NCI-H2081 treated with DMSO at 0.1 percent for 48 hours (cell line): ENCODE measurements at places on chromosomes 4 and X.

- no peak for DNase-seq
Measured at GRCh38 chr4:26622913-26623312, 39.0 kb downstream of the TBC1D19 start.

DNA sequence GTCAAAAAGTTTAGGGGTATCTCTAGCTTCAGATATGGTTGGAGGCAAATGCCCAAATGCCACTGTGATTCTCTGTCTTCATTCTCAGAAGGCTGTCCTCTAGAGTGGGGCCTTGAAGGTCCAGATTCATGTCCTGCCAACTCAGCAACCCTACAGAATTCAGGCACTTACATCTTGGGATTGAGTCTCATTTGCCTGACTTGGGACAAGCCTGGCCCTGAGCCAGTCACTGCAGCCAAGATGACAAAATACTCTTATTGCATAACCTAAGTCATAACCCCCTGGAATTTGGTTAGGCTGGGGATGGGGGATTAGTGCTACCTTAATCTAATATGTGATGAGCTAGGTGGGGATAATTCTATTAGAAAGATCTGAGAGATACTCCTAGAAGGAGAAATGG, 100.5 kb downstream of the AREG start:
- no peak for DNase-seq

DNA sequence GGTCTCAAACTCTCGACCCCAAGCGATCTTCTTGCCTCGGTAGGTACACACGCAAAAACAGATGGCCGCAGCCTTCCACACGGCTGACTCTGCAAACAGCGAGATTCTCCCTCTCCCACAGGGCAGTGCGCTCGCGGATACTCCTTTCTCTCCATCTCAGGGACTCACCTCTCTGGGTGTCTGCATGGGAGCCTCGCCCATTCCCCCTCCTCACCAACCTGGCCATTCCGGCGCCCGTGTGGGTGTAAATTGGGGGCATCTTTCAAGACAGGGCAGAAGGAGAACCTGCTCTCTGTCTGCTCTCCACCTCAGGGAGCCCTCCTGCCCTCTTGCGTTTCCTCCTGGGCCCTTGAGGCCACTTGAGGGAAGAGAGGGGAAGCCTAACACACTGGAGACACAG, 4.4 kb downstream of the CTAG2 start:
- DNase-seq: no peak

- DNase-seq: no peak
Measured at GRCh38 chr4:81648576-81649275, 177.0 kb upstream of the RASGEF1B start.

GRCh38 chrX:108361316-108361715, 76.9 kb downstream of the COL4A6 start:
- no peak for DNase-seq

DNA sequence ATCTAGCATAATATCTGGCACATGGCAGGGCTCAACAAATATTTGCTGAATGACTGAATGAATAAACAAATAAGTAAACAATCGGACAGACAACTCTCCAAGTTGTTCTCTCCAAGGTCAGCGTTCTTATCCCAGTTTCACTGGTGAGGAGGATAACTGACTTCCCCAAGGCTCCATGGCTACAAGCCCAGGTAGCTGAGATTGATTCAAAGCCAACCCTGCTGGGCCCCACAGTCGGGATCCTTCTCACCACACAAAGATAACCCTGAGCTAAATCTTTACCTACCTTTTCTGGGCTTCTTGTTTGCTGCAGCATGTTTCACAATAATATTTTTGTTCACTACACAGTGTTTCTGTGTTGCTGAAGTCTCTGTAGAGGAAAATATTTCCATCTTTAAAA, 54.9 kb downstream of the USP46 start:
- no peak for DNase-seq

- DNase-seq: no peak
Measured at GRCh38 chr4:26647523-26648224, 63.8 kb downstream of the TBC1D19 start.

- DNase-seq: no peak
Measured at GRCh38 chr4:25098964-25099891, 61.0 kb downstream of the SEPSECS start.

GRCh38 chrX:151488677-151489076, 74.8 kb upstream of the PASD1 start:
- DNase-seq: no peak

DNA sequence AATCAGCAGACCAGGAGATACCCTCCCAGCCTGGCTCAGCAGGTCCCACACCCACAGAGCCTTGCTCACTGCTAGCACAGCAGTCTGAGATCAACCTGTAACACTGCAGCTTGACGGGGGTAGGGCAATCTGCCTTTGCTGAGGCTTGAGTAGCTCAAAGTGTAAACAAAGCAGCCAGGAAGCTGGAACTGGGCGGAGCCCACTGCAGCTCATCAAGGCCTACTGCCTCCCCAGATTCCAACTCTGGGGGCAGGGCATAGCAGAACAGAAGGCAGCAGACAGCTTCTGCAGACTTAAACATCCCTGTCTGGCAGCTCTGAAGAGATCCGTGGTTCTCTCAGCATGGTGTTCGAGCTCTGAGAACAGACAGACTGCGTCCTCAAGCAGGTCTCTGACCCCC, 15.1 kb upstream of the GABRA2 start:
- DNase-seq: no peak

DNA sequence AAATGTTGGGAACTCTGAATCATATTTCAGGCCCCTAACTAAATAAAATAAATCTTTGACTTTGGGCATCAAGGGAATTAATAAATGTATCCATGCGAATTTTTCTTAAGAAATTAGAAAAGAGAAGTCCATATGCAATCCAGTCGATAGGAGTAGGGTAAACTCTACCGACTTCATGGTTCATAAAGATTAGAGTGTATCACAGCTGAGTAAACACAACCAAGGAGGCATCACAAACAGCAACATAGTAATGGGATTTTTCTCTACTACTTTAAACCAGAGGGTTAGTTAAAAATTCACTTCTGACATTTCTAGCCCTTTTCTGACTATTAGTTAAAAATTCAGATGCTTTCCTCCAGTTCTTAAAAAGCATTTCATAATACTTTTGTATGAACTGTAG, 19.9 kb downstream of the SEPTIN11 start:
- no peak for DNase-seq

GRCh38 chr4:37687681-37688080, 1.5 kb upstream of the RELL1 start:
- DNase-seq: no peak

GRCh38 chr4:58475097-58475496, 1364.9 kb upstream of the IGFBP7 start:
- no peak for DNase-seq

DNA sequence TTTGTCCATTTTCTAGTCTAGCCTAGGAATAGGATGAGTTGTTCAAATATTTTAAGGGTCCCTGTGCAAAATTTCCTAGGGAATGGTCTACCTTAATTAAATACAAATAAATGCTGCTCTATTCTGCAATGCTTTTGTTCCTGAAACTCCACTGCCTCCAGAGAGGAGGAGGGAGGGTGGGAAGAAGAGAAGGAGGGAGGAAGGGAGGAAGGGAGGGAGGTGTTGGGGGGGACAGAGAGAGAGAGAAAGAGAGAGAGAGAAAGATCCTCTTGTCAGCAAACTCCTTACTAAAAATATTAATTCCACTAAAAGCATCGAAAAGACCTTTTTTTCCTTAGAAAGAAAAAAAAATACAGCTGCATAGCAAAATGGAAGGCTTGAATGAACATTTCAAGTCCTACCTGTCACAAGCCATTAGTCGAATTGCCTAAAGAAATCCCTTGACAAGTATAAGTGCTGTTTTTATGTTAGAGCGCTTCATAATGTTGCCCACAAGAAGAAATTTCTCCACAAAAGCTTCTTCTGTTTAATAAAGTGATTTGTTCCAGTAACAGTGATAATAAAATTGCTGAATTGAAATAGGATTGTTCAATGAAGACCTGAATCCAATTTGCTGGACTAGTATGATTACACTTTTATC, 106.0 kb downstream of the NKX6-1 start:
- no peak for DNase-seq

- DNase-seq: no peak
Measured at GRCh38 chrX:24178441-24178840, 28.9 kb downstream of the ZFX start.

DNA sequence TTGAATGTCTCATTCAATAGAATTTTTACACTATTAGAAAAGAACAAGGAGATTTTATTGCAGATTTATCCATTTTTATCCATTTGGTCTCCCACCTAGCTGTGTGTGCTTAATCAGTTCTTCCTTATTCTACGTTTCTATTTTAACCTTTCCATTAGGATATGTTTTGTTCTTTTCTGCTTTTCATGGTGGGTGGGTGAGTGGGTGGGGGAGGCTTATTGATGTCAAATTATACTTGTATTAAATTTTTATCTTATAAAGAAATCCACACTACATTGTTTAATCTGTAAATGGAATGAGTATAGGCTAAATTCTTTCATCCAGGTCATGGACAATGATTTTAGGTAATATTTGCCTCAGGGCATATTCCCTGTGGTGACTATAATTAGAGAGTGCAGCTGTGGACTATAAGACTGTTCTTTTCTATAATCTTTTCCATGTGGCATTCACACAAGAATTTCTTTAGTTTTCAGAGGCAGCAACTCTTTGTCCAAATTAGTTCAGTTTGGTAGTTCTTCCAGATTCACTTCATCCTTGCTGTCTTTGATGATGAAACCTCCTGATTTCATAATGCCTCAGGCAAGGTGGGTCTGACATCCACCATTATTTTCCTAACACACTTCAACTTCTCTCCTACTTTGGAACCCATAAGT, 2451.8 kb downstream of the PCDH7 start:
- no peak for DNase-seq

GRCh38 chrX:23832721-23833120, 49.7 kb downstream of the SAT1 start:
- no peak for DNase-seq

DNA sequence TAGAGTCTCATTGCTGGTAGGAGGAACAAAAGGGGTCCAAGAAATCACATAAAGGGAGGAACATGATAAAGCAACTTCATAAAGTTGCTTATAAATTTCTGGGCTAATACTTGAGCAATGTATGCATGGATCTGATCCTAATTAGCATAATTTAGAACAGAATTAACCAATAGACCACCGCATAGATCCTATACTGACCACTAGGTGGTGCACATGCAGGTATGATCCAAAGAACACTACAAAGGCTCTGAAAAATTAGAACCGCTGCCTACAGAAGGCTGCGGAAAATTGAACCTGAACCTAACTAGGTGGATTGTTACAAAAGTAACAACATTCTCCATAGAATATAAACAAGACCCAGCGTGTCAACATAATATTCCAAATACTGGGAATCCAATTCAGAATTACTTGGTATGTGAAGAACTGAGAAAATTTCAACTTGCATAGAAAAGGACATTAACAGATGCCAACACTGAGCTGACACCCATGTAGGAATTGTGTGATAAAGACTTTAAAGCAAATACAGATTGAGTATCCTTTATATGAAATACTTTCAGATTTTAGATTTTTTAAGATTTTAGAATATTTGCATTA, 23.3 kb downstream of the BRCC3 start:
- DNase-seq: no peak

DNA sequence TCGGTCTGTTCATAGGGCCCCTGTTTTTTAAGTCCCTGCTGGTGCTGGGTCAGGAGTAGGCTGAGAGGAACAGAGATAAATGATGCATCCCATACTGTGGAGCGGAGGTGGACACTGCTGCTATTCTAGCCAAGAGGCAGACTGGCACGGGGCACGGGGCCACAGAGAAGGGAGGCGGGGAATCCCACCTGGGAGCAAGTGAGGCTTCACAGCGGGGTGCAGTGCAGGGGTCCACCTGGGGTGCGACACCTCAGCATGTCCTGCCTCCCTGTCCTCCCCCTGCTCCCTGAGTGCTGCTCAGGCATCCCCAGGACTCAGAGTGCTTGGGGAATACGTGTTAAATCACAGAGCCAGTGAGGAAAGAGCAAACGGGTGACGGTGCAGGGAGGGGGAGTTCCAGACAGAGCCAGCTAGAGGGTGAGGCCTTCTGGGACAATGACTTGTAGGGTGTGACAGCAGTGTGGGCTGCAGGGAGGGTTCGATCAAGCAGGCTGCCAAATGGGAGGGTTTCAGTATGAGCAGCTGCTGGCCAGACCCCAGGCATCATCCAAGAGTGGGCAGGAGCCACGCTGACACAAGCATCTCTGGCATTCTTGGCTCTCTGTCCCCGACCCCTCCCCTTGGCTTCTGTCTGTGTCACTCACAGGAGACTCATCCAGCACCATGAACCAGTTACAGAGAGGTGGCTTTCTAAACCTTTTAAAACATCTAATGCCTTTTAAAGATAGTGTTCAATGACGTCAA, 13.7 kb upstream of the HTRA3 start:
- no peak for DNase-seq

DNA sequence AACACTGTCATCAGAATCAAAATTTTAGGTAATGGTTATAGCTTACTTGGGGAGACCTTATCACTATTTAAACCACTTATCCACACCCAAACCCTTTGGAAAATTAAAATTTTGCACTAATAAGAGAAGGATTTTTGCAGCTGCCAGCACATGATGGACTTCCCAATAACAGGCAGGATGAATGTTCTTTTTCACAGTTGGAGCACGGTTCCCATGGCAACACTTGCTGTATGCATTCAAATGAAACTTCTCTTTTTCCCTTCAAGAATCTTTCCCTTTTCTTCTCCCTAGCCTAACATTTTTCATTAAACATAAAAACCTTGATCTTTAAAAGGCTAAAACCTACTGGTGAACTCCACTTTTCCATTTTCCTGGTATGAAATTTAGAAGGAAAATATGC, 768.2 kb downstream of the KCTD8 start:
- DNase-seq: no peak

DNA sequence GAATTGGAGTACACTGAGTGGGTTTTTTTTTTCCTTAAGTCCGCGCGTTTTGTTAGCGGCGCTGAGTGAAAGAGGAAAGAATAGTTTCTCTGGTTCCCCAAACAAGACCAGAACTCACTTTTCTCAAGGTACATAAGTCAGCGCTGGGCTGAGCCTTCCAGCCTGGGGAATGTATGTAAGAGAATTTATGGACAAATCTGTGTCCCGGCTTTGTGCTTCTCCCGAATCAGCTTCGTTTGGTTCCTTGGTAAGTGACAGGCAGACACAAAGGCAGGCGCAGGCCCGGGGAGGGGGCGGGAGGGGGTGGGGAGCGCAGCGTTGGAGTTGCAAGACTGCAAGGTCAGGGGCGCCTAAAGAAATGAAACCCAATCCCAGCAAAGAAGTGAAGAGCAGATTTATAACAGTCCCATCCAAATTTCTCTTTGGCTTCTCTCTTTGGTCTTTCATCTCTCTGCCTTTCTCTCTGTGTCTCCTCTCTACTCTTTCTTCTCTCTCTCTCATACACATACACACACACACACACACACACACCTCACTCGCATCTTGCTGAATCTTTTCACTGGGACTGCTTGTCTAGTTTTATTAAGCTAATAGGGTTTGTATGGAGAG, 981 bp downstream of the TET2 start:
- DNase-seq: no peak

GRCh38 chr4:149799546-149799945, 16.1 kb downstream of the IQCM start:
- DNase-seq: no peak

DNA sequence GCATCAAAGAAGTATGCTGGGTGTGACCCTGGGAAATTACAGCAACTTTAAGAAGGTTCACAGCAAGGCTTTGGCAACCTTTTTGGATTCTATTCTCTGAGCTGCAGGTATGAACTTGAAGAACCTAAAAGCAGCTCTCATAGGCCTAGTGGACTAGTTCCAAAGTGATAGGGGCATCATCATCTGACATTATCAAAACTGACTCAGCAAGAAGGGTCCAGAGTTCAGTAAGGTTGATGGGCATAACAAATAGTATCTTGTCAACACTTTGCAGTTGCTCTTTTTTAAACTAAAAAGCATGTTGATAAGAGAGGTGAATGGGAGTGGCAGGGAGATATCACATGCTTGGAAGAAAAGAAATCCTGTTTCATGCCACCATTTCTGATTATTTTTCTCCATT, 249.3 kb downstream of the ZNF674 start:
- no peak for DNase-seq
